ENCODE measurements at places on chromosomes 5 and 9. TPM values are rescaled to one million over a fixed set of nuclear protein-coding genes. Genes with fewer than 3 reads are reported as not detected.
A peak's percentile ranks its signal among the peaks of the same experiment; 100 is the strongest.

Gene KIF20A
- 108 TPM for total RNA-seq

Gene ANKRD31
- total RNA-seq, result not detected

Gene RPL7A
- 2,163 TPM for total RNA-seq

Gene CYSTM1
- 1.0 TPM for total RNA-seq

Gene LECT2
- not detected for total RNA-seq

Gene RAB3C
- total RNA-seq, result not detected

Gene NREP
- 90.5 TPM for total RNA-seq

Gene LCN1
- total RNA-seq, result not detected

DNA sequence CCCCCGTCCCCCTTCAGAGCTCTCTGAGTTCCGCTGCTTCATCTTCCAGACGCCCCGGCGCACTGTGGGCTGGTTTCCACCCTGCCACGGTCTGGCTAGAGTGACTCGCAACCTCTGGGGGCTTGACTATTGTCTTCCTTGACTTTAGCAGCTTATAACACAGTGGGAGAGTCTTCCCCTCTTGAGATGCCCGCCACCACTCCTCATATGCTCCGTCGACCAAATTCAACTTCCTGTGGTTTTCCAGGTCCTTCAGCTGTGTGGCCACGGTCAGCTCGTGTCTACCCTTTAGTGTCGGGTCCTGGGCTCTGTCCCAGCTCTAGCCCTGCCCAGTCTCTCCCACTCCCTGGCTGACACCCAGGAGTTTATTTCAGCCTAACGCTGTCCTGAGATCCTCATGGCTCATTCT, 28.2 kb upstream of the NCS1 start:
- DNase-seq, result peak; percentile 54

- DNase-seq, result peak; percentile 65
These were observed 214.8 kb downstream of the AOPEP start for GRCh38 chr9:94941211-94941875.

DNA sequence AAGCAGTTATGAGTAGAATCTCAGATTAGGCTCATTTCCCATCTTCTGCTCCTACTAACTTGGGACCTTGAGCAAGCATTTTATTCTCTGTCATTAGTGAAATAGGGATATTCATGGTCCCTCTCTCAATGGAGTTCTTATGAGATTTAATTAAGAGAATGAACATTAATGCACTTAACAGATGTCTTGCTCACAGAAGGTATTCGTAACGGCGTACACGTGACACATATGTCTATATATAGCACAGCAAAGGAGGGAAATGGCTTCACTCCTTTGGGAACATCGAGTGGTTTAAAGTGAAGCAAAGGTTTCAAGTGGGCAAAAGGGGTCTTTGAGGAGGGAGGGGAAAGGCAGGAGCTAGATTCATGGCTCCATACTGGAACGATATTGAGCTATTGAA, 24.6 kb downstream of the KDM4C start:
- DNase-seq, result no peak

DNA sequence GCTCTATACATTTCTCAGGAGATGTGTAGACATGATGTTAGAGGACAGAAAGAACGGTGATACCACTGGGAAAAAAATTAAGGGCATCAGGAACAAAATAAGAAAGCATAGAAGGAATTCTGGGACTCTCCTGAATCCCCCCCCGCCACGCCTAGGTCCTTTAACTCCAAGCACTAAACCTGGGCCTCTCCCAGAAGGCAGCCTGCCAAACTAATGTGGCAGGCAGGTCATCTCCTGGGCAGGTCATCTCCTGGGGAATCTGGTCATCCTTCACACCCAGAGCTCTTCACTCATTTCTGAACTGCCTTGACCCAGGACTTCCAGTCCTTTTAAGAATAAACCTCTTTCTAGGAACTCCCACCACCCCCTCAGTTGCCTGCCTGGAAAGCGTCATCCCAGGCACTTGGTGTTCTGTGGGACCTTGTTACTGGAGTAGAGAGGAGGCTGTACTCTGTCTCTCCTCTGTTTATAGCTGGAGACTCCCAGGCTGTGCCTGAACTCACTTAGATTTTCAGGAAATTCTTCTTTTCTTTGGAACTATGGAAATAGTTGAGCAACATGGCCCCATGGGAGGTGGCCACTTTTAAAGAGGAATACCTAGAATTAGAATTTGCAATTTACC, 24.1 kb downstream of the PSAT1 start:
- no peak for DNase-seq

GRCh38 chr5:90015584-90016018, 394.0 kb downstream of the CETN3 start:
- peak; percentile 73 for DNase-seq

GRCh38 chr5:73747696-73748380, 121.8 kb downstream of the ARHGEF28 start:
- DNase-seq, result no peak

GRCh38 chr9:82206490-82206889, 217.9 kb downstream of the SPATA31D1 start:
- no peak for DNase-seq

- peak; percentile 39 for DNase-seq
These were observed 158.1 kb downstream of the NPR3 start for GRCh38 chr5:32869216-32869615.

DNA sequence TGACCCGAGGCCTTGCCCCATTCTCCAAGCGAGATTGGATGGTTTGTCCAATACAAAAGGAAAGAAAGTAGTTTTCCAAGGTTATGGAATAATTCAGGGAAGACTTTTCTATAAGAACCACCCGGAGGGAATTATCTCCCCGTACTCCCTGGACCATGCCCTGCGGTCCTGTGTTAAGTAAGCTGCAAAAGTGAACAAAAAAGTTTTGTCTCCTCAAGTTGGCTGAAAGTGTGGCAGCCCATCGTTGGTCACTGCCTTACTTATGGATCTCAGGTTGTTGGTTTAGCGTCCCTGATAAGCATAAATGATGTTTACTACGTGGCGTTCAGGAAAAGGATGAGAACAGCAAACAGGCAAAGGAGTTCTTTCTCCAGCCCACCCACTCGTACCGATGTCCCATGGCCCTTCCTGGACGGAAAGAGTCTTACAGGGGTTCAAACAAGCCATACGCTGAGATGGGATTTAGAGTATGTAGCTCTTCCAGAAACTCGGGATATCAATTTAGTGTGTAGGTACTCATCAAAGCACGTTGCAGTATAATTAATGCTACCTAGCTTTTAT, 413 bp upstream of the AUH start:
- no peak for DNase-seq

DNA sequence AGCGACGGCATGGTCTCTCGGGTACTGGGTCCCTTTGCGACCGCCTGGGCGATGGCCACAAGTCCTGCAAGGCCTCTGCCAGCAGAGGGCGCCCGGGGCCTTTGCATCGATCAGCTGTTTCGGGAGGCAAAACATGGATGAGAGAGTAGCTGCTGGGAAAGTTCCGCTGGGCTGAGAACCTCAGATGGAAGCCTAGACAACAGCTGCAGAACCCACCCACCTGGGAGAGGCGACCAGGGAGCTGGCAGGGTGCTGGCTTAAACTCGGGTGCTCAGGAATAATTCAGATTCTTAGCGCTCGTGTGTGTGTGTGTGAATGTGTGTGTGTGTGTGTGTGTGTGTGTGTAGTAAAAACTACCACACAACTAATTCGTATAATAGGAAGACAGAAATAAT, 50.0 kb downstream of the TRIM32 start:
- peak; percentile 78 for DNase-seq

DNA sequence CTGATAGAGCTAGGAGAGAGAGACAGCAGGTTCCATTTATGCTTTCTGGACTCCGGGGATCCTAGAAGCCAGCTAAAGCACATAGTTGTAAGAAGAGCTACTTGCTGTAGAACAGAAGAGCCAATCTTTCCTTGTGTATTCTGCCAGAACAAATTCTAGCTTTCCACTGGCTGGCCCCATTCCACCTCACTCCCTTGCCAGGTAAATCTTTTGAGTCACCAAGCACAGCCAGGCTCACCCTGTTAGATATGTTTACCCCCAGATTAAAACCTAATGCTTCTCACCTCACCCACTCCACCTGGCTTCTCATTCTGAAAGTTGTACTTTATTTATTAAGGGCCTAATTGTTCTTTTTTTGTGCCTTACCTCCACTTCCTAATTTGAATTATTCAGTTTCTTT, 48.9 kb upstream of the CHD1 start:
- DNase-seq, result no peak

- DNase-seq, result peak; percentile 86
These were observed 12.0 kb upstream of the GNPDA1 start for GRCh38 chr5:142024771-142025304.

- no peak for DNase-seq
These were observed 121.2 kb downstream of the TLE4 start for GRCh38 chr9:79692857-79693571.

- DNase-seq, result peak; percentile 78
These were observed 342.4 kb upstream of the GRIA1 start for GRCh38 chr5:153147891-153148623.

- DNase-seq, result no peak
These were observed 3.7 kb downstream of the TMEM245 start for GRCh38 chr9:109115931-109116526.

DNA sequence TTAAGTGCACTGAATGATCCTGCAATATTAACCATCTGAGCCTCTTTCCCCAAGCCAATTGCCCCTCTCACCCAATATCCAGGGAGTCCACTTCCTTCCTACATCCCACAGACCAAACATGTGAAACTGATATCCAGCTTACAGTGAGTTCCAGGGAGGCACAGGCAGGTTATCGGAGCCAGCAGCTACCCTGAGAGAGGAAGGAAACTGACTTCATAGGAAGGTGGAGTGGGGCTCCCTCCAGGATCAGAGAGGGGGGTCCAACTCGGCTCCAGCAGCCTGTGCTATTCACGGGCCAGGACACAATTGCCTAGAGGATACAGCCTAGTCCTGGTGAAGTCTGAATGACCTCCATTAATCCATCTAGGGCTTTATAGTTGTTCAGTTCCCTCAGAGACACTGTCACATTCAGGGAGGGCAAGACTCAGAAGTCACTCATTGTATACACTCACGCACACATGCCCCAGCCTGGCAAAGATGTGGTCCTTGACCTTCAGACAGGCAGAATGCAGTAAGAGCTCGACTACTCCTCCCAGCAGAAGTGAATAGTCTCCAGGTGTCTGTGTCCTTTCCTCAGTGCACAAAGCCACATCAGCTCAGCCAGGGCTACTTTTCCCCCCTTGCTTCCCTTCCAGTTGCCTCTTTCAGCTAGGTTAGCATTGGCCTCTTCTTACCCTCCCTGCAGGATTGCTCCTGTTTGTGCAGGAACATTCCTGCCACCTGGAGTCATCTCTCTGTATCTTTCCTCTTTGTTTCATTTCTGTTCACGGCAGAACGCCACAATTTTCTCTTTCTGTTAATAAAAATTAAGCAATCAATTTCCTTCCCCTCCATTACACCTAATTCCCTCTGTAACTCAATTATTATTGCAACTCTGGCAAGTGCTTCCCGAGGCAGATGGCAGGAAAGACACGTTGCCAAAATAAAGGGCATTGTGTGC, 501.7 kb downstream of the ARHGEF28 start:
- peak; percentile 39 for DNase-seq

GRCh38 chr5:40479939-40480338, 199.8 kb upstream of the PTGER4 start:
- no peak for DNase-seq

GRCh38 chr9:131800843-131801242, 61.0 kb upstream of the RAPGEF1 start:
- DNase-seq, result no peak

GRCh38 chr9:76652894-76653293, 111.3 kb upstream of the PCA3 start:
- DNase-seq, result peak; percentile 38

DNA sequence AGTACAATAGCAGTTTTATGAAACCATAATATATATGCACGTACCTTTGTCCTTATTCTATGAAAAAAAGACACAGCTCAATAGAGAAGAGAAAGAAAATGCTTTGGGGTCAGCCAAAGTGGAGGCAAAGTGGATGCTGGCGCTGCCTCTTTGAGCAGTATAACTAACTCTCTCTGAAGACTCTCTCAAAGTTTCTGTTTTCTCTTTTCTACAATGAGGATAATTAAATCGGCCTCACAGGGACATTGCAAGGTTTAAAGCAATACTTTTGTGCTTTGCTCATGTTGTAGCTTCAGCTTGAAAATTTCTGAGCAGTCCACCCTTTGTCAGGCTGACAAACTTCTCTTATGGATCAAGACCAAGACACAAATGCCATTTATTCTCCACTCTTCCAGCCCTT, 455.1 kb upstream of the MPDZ start:
- no peak for DNase-seq

- peak; percentile 22 for DNase-seq
These were observed 209.4 kb upstream of the TLE4 start for GRCh38 chr9:79362100-79363081.

- DNase-seq, result no peak
These were observed 511.0 kb upstream of the RIOK2 start for GRCh38 chr5:97694091-97694490.

DNA sequence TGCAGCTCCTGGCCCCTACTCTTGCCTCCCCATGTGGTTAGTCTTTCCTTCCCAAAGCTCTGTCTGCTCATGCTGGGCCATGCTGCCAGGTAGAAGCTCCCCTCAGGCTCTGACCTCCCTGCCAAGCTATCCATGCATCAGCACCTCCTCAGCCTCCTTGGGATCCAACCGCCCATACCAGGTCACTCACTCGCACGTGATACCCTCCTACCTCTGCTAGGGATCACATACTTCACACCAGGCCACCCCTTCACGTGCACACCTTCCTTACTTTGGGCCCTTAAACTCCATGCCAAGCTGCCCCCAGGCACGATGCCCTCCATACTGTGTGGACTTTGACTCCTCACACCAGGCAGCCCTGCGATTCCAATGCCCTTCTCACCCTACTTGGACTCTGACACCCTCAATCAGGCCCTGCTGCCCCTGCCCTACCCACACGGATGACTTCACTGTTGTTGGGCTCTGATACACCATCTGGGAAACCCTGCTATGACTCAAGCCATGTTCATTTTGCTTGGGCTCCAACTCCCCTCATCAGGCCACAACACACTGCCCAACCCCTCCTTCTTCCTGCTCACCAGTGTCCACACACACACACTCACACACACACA, 34.1 kb downstream of the ZNF483 start:
- peak; percentile 45 for DNase-seq

GRCh38 chr5:134784241-134784920, 25.8 kb downstream of the DDX46 start:
- peak; percentile 6 for DNase-seq

DNA sequence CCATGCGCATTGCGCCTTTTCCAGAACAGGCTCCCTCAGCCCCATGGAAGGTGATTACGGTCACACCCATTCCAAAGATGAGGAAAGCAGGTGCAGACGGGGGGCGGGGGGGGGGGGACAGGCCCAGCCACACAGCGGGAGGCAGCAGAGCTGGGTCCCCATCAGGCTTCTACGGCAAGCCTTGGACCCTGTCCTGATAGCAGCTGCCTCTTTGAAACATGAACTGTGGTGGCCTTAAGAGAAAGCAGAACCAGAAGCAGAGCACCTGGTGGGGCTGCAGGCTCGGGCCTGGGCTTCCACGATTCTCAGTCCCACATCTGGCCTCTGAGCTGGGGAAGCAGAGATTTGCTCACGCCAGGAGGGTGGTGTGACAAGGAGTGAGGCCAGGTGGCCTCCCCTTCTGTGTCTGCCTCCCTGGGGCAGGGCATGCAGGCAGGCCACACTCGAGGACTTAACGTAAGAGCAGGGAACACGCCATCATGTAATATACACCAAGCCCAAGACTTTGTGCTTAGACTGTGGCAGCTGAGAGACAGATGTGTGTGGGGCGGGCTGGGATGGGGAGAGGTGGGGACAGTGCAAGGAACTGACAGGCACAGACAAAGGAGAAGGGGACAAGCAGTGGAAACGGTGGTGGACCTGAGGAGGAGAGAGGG, 14.2 kb upstream of the PHYKPL start:
- no peak for DNase-seq

- DNase-seq, result no peak
These were observed 56.6 kb downstream of the GNAQ start for GRCh38 chr9:77975036-77975435.

- DNase-seq, result no peak
These were observed 40.0 kb downstream of the MARCHF6 start for GRCh38 chr5:10393491-10393890.

Data from LHCN-M2 (cell line).